Stimulated activated CD8-positive, alpha-beta memory T cell treated with anti-CD3 and anti-CD28 coated beads, Interleukin-7, amount 100 ng/mL, for 4 hours (primary cell): ENCODE measurements at places on chromosomes 4 and X.

DNA sequence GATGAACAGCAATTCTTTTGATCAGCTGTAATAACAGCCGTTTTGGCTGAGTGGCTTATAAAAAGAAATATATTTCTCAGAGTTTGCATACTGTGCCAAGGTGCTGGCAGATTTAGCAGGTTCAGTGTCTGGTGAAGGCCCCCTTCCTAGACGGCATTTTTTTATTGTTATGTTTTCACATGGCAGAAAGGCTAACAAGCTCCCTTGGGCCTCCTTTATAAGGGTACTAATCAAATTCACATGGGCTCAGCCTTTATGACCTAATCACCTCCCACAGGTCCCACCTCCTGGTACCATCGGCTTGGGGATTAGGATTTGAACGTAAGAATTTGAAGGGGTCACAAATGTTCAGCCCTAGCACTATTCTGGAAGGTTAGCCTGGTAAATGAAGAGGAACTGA lies 431.9 kb downstream of the SPOCK3 start:
- no peak for DNase-seq

GRCh38 chr4:385934-386707 lies 48.5 kb downstream of the ZNF141 start:
- DNase-seq: no peak

GRCh38 chr4:48546336-48546735 lies 56.3 kb downstream of the ZAR1 start:
- DNase-seq: no peak

GRCh38 chr4:5784960-5785611 lies 74.1 kb downstream of the EVC start:
- DNase-seq: no peak

- DNase-seq: no peak
These were observed 124.4 kb upstream of the PCDH18 start for GRCh38 chr4:137656661-137657060.

DNA sequence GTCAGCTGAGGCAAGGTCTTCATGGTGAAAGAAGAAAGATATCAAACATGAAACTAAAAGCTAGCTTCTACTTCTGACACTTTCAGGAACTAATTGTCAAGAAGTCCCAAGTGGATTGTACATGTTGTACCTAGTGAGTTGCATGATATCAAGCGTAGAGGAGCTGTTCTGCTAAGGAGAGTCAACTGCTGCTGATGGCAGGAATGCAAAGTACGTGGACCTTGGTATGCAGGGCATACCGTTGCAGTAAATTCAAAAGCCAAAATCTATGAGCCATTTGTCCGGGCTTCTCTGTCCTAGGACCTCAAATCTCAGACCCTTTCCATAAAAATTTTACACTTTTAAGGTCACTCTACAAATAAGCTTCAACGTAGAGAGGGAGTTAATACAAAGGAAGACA lies 446.2 kb downstream of the KCTD8 start:
- DNase-seq: no peak

DNA sequence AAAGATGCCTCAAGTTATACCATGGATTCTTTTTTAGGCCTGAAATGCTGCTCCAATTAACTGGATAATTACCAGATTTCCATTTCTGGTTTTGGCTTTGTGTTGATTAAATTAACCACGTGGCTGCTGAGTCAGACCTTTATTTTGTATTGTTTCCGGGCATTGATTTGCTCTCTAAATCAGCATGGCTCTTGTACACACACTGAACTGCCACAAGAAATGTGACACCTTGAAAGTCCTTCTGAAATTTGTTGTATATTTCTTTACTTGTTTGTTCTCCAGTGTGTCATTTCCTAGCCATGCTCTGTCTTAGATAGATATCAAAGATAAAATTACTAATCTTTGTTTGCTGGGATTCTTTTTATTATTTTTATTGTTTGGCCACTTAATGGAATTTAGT lies 11.7 kb downstream of the MTTP start:
- DNase-seq: no peak

DNA sequence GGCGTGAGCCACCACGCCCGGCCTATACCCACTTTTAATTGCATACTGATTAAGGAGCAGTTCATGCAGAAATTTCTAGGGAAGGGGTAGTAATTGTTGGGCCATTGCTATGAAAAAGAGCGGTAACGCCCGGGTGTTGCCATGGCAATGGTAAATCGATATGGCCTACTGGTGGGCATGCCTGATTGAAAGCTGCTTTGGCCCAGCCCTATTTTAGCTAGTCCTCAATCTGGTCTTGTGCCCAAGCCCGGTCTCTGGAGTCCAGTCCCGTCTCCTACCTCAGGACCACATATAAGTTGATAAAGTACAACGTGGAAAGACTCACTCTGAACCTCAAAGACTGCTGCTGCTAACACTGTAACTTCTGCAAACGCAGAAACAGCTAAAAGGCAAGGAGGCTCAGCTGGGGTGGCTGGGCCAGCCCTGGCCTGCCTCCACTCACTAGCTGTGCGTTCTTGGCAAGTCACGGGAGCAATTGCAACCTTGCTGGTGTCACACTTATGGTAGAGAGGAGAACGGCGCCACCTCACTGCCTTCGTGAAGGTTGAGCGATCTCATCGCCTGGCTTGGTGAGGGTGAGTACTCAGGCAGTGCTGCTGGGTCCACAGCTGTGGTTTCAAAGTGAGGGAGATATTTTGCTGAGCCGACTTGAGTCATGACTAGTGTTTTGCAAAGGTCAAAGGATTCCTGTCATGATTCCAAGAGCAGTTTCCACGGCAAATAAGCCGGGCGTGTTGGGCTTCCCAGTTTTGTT lies 57.0 kb upstream of the GRPEL1 start:
- DNase-seq: no peak

DNA sequence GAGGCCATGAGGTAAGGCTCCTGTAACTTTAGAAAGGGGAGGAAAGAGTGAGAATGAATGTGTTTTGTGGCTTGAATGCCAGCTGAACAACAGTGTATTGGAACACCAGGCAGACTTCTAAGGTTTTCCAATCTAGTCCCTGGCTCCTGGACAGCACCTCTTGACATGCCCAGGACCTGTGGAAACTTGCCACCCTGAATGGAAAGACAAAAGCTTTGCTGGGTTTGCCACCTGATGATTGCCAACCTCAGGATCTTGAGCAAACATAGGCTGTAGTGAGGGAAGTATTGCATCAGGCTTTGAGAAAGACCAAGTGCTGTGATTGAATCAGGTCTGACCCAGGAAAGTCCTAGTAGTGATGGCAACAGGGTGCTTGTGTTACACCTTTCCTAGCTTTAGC lies 1393.1 kb upstream of the DIAPH2 start:
- no peak for DNase-seq

GRCh38 chr4:147787204-147787603 lies 55.3 kb downstream of the ARHGAP10 start:
- DNase-seq: no peak

DNA sequence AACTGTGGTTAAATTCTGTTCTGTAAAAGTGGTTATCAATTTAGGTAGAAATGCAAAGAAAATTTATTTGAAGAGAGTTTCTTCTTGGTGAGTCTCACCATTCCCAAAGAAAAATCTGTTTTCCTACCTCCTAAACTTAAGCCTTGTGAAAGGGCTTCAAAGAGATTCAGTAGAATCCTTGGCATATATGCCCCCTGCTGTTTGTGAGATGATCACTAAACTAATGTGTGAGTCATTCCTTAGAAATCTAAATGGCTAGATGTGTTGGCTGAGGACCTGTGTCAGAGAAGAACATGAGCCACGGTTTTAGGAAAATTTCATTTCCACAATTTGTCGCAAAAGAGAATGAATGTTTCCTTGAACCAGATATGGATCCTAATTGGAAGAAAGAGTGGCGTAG lies 260.9 kb downstream of the SLC7A11 start:
- DNase-seq: no peak

GRCh38 chr4:11730545-11730944 lies 301.9 kb upstream of the HS3ST1 start:
- no peak for DNase-seq

DNA sequence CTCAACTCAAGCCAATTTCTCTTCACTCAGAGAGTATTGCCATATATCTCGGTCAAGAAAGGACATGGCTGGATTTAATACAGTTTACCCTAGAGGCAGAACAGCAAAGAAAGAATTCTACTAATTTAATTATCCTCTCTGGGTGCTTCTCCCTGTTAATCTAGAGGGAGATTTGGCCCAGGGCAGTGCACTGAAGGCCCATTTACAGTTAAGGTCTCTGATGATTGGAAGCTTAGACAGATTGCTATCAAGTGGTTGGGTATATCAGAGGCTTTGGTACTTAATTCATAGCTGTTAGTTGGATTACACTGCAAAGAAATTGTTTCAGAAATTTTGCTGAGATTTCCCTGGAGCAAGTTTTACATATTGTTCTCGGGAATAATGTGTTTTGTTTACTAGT lies 4.6 kb upstream of the CNKSR2 start:
- DNase-seq: no peak

- DNase-seq: no peak
These were observed 960 bp upstream of the IL1RAPL1 start for GRCh38 chrX:28586286-28586685.
